Fibroblast of skin of left biceps (primary cell): ENCODE measurements at places on chromosomes 1 and 21.

DNA sequence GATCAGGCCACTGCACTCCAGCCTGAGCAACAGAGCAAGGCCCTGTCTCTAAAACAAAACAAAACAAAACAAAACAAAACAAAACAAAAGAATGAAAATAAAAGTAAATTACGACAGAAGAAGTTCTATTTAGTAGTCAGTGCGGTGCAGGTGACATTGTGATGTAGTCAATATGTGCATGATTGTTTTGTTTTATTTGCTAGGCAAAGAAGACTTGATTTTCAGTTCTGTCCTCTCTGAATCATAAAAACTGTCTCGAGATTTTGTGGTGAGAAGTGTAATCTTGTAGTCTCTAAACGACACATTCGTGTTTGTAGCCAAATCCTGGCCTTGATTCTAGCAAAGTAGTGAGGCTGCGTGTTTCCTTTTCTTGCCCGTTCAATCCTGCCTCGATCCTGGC lies 23.5 kb downstream of the PEX14 start:
- no peak for DNase-seq

- no peak for DNase-seq
Measured at GRCh38 chr1:77797991-77798390, 18.5 kb downstream of the MIGA1 start.

DNA sequence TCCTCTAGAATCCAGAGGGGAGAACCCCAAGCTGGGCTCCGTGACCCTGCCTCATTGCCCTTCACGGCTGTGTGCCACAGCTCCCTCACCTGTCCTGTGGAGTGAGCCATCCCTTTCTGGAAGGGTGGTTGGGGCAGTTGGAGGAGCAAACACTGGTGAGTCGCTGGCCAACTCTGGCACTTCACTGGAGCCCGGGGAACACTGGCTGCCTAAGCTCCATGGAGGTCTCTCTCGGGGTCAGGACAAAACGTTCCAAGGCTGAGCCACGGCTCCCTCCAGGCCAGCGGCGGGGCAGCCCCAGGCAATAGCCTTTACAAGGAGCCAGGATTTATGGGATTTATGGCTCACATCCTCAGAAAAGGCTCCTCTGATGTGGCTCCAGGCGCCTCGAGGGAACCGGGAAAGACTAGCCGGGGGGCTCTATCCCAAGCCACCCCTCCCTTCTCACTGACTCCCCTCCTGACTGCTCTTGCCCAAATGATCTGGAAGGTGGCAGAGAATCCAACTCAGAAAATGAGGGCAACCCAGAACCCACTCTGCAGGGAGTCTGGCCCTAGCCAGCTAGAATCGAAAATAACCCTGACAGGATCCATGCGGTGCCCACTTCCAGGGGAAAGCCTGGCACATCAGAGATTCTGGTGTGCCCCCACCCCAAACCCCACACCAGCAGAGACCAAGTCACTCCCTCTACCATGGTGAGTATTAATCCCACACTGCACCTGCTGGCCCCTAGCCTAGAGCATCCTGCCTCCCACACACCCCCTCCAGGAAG lies 75.2 kb downstream of the GLIS1 start:
- no peak for DNase-seq

DNA sequence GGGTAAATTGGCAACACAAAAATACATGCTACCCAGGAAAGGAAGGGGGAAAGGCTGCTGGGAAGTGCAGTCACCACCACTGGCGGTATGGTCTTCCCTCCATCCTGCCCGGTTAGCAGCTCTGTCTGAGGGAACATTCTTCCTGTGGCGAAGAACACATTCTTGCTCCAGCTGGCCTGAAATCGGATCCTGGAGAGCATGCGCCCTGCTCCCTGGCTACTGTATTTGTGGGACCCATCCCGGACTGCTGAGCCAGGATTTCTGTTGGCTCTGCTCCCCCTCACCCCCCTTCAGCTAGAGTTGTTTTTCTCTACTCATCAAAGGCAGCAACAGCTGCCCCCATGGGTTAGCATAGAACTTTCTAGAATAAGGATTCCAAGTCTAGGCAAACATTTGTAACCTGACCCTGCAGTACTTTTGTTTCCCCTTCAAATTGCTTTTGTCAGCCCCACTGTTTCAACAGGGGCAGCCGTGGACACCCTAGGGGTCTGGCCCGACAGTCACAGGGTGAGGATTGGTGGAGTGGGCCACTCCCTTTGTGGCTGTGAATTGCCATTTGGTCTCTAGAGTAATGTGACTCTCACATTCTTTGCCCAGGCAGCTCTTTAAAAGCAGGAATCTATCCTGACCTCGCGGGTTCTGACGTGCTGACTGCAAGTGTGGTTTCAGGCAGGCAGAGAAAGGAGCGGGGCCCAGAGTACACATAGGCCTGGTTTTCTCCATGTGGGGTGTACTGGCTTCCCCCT lies 157.7 kb downstream of the TOMM20 start:
- DNase-seq = peak; percentile 98

DNA sequence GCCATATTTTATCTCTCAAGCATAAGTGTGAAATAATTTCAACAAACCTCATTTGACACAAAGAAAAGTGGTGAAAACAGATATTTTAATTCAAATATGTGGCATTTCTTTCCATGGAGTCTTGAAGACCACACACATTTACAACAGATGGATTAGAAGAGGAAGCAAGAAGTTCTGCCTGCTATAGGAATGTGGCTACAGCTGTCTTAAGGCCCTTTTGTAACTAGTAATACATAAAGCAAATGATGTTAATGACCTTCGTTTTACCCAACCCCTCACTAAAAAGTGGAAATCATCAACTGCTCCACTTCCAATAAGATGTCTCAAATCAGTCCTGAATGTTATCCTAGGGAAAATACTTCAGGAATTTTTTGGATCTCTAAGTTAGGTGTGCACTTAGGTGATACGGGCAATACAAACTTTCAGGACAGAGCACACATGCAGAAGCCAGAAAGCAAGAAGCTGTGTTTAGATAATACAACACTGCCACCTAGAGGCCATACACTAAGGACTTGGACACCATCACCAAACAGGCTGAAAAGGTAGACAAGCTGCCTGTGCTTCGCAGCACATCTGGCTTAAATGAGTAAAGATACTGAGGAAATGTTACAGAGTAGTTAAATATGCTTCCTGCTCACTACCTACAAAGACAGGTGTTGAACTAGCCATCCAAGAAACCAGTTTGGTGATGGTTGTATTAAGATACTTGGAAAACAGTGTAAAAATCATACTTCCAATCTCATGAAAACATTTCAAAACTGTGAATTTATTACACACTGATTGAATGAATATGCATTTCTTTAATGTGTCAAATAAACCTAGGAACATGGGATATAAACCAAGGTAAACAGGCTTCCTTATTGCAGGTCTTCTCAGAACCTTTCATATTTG lies 24.4 kb downstream of the RRAGC start:
- DNase-seq = peak; percentile 40

- no peak for DNase-seq
Measured at GRCh38 chr1:232998646-232999045, 48.2 kb downstream of the NTPCR start.

DNA sequence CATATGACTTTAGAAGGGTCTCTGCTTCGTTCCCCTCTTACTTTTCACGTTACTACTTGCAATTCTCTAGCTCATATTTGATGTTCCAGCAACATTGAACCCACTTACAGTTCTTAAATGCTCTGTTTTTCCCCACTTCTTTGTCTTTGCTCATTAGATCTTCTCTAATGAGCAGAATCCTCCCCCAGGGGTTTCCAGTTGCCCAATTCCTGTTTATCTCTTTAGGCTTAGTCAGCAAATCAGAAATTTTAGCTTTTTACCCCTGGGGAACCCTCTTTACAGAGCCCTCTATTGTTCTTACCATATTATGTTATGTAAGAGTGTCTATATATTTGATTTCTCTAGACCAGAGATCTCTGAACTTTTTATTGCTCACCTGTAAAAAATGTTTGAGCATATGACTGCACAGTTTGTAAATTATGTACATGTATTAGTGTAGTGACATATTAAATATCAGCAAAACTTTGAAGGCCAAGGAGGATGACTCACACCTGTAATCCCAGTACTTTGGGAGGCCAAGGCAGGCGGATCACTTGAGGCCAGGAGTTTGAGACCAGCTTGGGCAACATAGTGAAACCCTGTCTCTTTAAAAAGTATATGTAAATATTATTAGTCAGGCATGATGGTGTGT lies 71.4 kb downstream of the FNBP1L start:
- DNase-seq = no peak

- DNase-seq = no peak
Measured at GRCh38 chr1:43531906-43532584, 1.4 kb downstream of the PTPRF start.

GRCh38 chr1:86731416-86731815 lies 27.0 kb downstream of the SH3GLB1 start:
- DNase-seq = no peak

DNA sequence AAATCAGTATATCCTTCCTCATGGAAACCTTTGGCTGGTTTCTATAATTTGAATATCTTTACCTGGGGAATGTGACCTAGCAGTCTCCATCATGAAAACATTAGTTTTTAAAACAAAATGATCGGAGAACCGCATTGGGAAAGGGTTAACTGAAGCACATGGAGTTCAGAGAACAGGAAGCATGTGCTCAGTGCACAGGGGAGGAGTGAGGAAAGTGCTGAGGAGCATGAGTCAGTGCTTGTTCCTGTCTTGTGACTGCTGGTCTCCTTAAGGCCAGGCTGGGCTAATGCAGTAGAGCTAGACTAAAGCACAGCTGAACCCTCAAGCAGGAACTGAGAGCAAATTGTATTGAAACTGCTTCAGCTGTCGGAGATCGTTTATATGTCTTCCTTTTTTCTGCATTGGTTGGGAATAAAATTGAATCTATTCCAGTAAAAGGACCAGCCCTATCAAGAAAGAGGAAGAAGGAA lies 5.8 kb downstream of the IFI16 start:
- no peak for DNase-seq

GRCh38 chr1:33060579-33061083 lies 20.3 kb upstream of the AZIN2 start:
- DNase-seq = no peak

GRCh38 chr1:206100226-206100815 lies 16.9 kb downstream of the AVPR1B start:
- no peak for DNase-seq
